IMR-90 (cell line): ENCODE measurements at places on chromosomes 2 and 18. TPM values are rescaled to one million over a fixed set of nuclear protein-coding genes. Genes with fewer than 3 reads are reported as not detected.

DNA sequence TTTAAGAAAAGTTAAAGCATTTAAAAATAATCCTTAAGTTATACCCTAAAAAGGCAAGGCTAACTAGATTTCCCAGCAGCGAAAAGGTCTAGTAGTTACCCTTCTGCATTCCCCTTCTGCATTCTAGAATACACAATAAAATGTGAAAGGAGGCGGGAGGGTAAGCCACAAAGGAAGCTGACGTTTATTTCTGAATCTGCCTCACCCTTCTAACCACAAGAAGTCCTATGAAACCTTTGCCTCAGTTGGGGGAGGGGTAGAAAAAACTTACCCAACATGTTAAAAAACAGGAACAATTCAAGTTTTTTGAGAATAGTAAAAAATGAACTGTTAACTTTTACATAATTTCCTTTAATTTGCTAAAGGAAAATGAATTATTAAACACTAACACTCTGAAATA, 11.3 kb downstream of the STK17B start:
- DNase-seq, result peak; percentile 92

GRCh38 chr2:166410828-166411472, 35.2 kb upstream of the SCN9A start:
- peak; percentile 96 for DNase-seq

Gene PRKAG3
- not detected in 2 replicates for polyA plus RNA-seq

Gene CNOT9
- 33.1 and 35.2 TPM in 2 replicates for polyA plus RNA-seq

Gene MREG
- polyA plus RNA-seq, result 1.0 and 1.1 TPM in 2 replicates

DNA sequence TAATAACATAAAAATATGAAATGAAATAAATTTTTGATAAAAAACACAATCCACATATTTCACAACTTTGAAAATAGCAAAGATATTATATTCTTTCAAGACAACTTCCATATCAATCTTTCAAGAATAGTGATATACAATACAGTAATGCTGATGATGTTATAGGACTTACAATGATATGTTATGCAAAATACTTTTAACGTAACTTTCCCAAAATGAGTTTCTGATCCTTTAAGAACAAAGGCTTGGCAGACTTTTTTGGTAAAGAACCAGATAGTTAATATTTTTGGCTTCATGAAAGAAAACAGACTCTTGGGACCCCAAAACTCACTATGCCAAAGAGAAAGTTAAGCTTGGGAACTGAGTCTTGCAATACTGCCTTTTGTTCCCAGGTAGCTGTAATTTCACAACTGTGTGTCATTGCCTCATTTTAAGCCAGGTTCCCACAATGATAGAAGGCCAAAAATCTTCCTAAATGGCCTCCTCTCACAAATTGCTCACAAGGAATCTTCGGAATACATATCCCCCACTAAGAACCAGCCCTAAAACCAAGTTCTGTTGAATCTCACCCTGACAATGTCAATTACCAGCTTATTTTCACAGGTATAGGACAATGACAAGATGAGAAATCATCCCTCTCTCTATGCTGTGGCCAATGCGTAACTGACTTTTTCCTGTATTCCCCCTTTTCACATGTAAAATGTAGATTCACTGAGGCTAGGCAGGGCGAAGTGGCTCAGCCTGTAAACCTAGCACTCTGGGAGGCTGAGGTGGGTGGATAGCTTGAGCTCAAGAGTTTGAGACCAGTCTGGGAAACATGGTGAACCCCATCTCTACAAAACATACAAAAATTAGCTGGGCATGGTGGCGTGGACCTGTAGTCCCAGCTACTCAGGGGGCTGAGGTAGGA, 54.8 kb upstream of the STRN start:
- DNase-seq, result peak; percentile 39

- no peak for DNase-seq
These were observed 48.0 kb downstream of the ARHGAP15 start for GRCh38 chr2:143177096-143177786.

Gene GPAT2
- 0.53 and 0.57 TPM in 2 replicates for polyA plus RNA-seq
